Breast epithelium (tissue), 4 donors: ENCODE measurements at places on chromosomes 3 and 15. TPM values are rescaled to one million over a fixed set of nuclear protein-coding genes. Genes with fewer than 3 reads are reported as not detected.

GRCh38 chr15:88385078-88385700 lies 82.0 kb downstream of the MRPL46 start:
- no peaks in the 10 kb centered on the region for H3K4me1 ChIP-seq
- no peak overlapping the region for H3K27ac ChIP-seq
- no peaks in the 10 kb centered on the region for H3K36me3 ChIP-seq

DNA sequence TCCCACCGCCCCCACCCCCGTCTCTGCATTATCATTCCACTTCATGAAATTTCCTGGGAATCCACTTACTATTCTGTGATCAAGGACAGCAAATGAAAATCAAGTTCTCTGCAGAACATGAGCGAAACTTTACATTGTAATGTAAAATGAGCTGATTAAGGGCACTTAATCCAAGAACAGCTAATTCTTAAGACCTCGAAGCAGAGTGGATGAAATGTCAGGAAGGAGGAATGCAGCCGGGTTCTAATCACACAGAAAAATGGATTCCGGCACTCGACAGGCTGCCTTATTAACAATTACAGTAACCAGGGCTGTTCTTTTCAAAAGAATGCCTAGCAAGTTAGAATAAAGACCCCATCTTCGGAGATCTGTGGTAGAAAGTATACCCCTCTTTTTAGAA lies 57.5 kb downstream of the RFTN1 start:
- no peaks in the 10 kb centered on the region for H3K27me3 ChIP-seq
- no peaks in the 10 kb centered on the region for H3K36me3 ChIP-seq
- no peaks in the 10 kb centered on the region for H3K4me1 ChIP-seq
- H3K4me3 ChIP-seq: no peak overlapping the region
- no peak overlapping the region for H3K27ac ChIP-seq

SATB1 gene
- total RNA-seq: 55.5 TPM

DNA sequence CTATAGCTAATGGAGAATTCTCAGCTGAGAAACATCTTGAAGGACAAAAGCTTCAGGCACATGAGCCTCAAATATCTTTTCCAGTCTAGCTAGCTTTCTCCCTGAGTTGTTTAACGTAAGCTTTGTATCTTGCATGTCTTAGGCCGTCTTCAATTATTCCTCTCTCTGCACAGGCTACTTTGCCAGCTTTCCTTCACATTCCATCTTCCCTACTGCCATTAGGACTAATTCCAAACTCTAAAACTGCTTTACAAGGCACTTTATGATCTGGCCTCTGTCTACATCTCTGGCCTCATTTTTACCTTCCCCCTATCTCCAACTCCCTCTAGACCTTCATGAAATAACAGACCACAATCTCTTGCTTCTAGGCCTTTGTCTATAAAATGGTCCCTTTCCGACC lies 171.4 kb downstream of the GREM1 start:
- H3K4me1 ChIP-seq: no peaks in the 10 kb centered on the region
- no peaks in the 10 kb centered on the region for H3K36me3 ChIP-seq
- no peak overlapping the region for H3K4me3 ChIP-seq
- no peak for DNase-seq
- no peak overlapping the region for H3K27ac ChIP-seq

RPL35A gene
- total RNA-seq: 650 TPM

DNA sequence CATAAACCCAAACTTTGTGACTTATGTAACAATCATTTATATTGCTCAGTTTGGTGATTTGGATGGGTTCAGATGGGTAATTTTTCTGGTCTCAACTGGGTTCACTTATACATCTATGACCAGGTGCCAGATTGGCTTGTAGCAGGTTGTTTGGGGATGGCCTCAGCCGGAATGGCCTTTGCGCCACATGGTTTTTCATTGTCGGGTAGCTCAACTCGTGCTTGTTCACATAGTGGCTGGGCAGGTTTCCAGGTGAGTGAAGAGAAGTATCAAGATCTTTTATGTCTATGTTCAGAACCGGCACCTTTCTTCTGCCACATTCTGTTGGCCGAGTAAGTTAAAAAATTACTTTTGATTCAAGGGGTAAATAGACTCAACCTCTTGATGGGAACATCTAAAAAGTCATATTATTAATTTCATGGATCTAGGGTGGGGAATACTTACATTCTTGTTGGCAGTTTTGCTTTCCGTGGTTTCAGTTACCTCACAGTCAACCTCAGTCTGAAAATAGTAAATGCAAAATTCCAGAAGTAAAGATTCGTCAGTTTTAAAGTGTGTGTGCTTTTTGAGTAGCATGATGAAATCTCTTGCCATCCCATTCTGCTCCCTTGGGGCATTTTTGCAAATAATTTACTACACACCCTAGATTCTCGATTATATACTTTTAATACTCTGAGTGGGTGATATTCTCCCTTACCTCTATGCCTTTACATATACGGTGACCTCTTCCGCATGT lies 745.7 kb upstream of the CCDC54 start:
- no peaks in the 10 kb centered on the region for H3K27me3 ChIP-seq
- H3K4me1 ChIP-seq: no peaks in the 10 kb centered on the region
- no peaks in the 10 kb centered on the region for H3K36me3 ChIP-seq
- no peak for DNase-seq

DNA sequence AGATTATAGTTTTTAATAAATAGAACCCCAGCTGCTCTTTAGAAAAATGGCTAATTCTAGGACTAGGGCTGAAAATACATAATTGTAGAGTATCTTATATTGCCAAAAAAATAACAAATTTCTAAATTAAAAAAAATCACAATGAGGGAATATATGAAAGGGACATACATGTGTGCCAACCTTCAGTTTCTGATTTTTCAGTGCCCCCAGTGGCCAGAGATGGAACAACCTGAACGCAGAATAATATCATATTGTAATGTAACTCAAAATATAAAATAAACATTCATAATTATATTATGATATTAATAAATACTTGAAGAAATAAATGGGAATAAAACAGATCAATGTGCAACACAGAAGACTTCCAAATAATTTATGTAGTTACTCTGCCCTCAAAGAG lies 460.5 kb downstream of the ZNF385D start:
- no peaks in the 10 kb centered on the region for H3K27me3 ChIP-seq
- no peak overlapping the region for H3K27ac ChIP-seq
- H3K4me3 ChIP-seq: no peak overlapping the region
- H3K4me1 ChIP-seq: no peaks in the 10 kb centered on the region
- DNase-seq: no peak

GRCh38 chr3:190577225-190577624 lies 63.3 kb downstream of the IL1RAP start:
- no peak for DNase-seq
- H3K27ac ChIP-seq: no peak overlapping the region
- no peaks in the 10 kb centered on the region for H3K27me3 ChIP-seq
- H3K4me1 ChIP-seq: no peaks in the 10 kb centered on the region
- H3K4me3 ChIP-seq: no peak overlapping the region

TMCO5A gene
- total RNA-seq: not detected

DNA sequence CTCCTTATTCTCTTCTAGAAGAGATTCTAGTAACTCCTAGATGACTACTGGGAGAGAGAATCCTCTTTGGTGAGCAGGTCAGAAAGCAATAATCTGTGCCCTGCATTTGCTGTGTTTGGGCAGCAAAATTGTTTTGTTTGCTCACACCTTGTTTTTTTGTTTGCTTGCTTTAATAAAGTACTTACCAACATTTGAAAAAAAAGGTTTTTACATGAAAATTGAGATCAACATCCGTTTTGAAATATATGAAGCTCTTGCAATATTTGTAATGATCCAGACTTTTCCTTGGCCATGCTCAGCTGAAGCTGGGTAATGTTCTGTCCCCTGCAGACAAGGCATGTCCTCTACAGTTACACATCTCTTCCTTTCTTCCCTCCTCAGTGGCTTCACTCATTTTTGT lies 62.2 kb downstream of the DIPK2A start:
- no peak overlapping the region for H3K4me3 ChIP-seq
- H3K27ac ChIP-seq: no peak overlapping the region
- no peak for DNase-seq
- H3K36me3 ChIP-seq: no peaks in the 10 kb centered on the region

- no peaks in the 10 kb centered on the region for H3K27me3 ChIP-seq
- no peak overlapping the region for H3K4me3 ChIP-seq
- peaks cover 5% of the 10 kb centered on the region for H3K36me3 ChIP-seq
- H3K4me1 ChIP-seq: no peaks in the 10 kb centered on the region
- no peak overlapping the region for H3K27ac ChIP-seq
These were observed 102.1 kb downstream of the DUT start for GRCh38 chr15:48433226-48433886.

GRCh38 chr3:27568393-27568792 lies 84.2 kb upstream of the SLC4A7 start:
- DNase-seq: peak; percentile 78
- H3K4me1 ChIP-seq: no peaks in the 10 kb centered on the region
- H3K27ac ChIP-seq: peak overlapping the region; percentile 61
- H3K36me3 ChIP-seq: no peaks in the 10 kb centered on the region
- H3K4me3 ChIP-seq: no peak overlapping the region
- H3K27me3 ChIP-seq: no peaks in the 10 kb centered on the region

SI gene
- not detected for total RNA-seq

SERPINI1 gene
- total RNA-seq: 4.3 TPM

HHLA2 gene
- not detected for total RNA-seq

GRCh38 chr3:104906001-104906639 lies 460.6 kb upstream of the ALCAM start:
- H3K27me3 ChIP-seq: no peaks in the 10 kb centered on the region
- H3K4me3 ChIP-seq: no peak overlapping the region
- H3K36me3 ChIP-seq: no peaks in the 10 kb centered on the region
- H3K27ac ChIP-seq: no peak overlapping the region
- no peak for DNase-seq

GRCh38 chr15:80684697-80685096 lies 10.4 kb upstream of the ABHD17C start:
- H3K4me3 ChIP-seq: no peak overlapping the region
- no peak for DNase-seq
- H3K4me1 ChIP-seq: no peaks in the 10 kb centered on the region
- no peak overlapping the region for H3K27ac ChIP-seq

GRCh38 chr3:171548917-171549316 lies 88.7 kb upstream of the TNIK start:
- no peak for DNase-seq
- no peak overlapping the region for H3K27ac ChIP-seq
- H3K27me3 ChIP-seq: no peaks in the 10 kb centered on the region
- H3K4me1 ChIP-seq: no peaks in the 10 kb centered on the region
- H3K36me3 ChIP-seq: no peaks in the 10 kb centered on the region

DNA sequence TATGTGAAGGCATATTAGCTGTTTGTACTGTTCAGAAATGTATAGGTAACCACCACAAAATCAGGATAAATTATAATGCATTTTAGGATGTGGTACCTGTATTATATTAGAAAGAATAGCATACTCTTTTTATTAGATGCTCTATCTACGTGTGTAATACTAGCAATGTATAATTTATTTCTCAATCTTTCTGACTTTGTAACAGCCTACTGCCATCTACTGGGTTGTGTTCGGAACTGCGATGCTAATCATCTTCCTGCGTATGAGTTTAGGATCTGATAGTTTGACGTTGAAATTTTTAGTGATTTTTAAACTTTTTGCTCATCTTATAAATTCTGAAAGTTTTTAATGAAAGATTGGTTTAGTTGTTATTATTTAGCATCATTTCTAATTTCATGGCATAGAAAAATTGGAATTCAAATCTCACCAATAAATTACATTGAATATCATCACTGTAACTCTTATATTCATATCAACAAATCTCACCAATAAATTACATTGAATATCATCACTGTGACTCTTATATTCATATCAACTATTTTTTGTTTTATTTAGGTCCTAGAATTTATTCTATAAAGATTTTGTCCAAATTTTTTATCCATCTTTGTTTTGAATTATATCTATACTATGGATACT lies 322.7 kb upstream of the ZNF717 start:
- no peaks in the 10 kb centered on the region for H3K4me1 ChIP-seq
- H3K27me3 ChIP-seq: no peaks in the 10 kb centered on the region
- H3K36me3 ChIP-seq: no peaks in the 10 kb centered on the region
- H3K4me3 ChIP-seq: no peak overlapping the region
- no peak overlapping the region for H3K27ac ChIP-seq

GJD2 gene
- not detected for total RNA-seq

AADACL2 gene
- not detected for total RNA-seq

GRCh38 chr3:160870327-160870726 lies 114.3 kb downstream of the PPM1L start:
- DNase-seq: no peak
- H3K27ac ChIP-seq: no peak overlapping the region
- no peaks in the 10 kb centered on the region for H3K36me3 ChIP-seq

DNA sequence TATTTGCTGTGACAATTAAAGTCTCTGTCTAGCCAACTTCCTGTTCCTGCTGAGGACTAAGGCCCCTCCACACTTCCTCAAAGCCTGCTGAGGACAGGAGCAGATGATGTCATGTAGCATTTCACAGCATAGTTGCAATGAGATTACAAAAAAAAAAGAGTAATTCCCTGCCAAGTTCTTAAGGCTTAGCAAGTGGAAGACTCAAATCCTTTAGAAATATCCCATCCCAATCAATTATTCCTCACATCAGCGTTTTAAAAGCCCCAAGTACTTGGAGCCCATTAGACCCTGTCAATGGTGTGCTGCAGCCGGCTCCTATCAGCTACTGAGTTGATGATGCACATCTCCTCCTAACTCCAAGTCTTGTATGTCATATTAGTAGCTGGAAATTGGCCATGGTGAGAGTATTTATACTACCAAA lies 51.7 kb downstream of the TRANK1 start:
- no peak overlapping the region for H3K4me3 ChIP-seq
- no peaks in the 10 kb centered on the region for H3K36me3 ChIP-seq
- peak overlapping the region; percentile 17 for H3K27ac ChIP-seq
- DNase-seq: no peak

DNA sequence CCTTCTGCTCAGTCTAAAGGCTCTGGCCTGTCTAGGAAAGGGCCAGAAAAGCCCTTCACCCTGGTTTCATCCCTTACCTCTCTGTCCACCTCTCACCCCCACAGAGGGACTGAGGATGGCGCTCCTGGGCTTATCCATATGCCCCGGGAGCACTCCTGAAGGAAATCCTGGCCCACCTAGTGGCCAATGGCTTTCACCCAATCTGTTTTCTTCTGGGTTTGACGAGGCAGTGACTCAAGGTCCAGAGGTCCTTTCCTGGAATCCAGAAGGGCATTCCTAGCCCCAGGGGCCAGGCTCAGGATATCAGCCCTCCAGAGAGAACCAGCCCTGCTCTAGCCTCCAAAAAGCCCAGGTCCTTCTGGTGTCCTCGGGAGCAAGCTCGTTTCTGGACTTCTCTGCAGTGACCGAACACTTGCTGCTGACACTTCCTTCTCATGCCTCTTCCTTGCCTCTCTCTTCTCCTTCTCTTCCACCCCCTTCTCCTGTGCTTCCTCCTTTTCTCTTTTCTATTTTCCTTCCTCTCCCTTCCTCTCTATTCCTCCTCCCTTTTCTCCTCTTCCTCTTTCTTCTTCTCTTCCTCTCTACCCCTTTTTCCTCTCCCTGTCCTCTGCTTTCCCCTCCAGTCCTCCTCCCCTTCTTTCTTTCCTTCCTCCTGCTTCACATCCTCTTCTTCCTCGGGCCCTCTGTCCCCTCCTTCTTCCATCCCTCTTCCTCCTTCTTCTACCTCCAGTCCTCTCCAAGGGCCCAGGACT lies 59.6 kb downstream of the RHCG start:
- no peaks in the 10 kb centered on the region for H3K36me3 ChIP-seq
- H3K27me3 ChIP-seq: peaks cover 17% of the 10 kb centered on the region
- no peak overlapping the region for H3K27ac ChIP-seq
- no peak overlapping the region for H3K4me3 ChIP-seq
- H3K4me1 ChIP-seq: no peaks in the 10 kb centered on the region

PYDC2 gene
- not detected for total RNA-seq
